Effector memory CD4-positive, alpha-beta T cell (primary cell): ENCODE measurements at places on chromosomes 4 and X.

DNA sequence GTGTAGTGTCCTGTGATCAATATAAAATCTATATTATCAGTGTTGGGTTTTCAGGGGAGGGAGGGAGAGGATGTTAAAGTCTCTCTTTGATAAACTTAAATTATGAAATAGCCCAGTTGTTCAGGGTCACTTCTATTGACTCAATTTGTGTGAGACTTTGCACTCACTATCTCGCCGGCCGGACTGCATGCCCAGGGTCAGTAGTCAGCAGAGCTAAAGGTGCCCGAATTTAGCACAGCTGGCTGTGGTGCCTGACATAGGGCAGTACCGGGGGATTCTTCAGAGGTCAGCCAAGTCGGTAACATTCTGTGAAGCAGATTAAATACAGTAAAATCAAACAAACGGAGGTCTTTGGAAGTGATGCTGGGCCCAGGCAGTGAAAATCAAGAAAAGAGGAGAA is 19.2 kb downstream of the GABRQ start:
- no peak overlapping the region for H3K27ac ChIP-seq
- no peaks in the 10 kb centered on the region for H3K27me3 ChIP-seq
- no peaks in the 10 kb centered on the region for H3K36me3 ChIP-seq
- H3K4me1 ChIP-seq: no peaks in the 10 kb centered on the region

- no peak overlapping the region for H3K27ac ChIP-seq
- no peaks in the 10 kb centered on the region for H3K36me3 ChIP-seq
- H3K4me1 ChIP-seq: no peaks in the 10 kb centered on the region
- H3K4me3 ChIP-seq: no peak overlapping the region
These were observed 539.1 kb upstream of the MAGEB18 start for GRCh38 chrX:25599061-25599460.

DNA sequence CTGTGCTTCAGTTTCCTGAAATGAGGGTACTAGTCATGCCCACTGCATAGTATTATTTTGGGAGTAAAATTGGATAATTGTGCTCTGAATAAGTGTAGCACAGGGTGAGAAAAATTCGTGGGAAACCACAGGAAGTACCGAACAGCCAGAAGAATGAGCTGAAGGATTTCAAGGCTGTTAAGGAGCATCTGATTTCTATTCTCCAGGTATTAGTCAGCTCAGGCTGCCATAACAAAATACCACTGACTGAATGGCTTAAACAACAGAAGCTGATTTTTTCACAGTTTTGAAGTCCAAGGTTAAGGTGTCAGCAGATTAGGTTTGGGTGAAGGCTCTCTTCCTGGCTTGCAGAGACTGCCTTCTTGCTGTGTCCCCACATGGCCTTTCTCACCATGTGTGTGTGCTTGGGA is 41.9 kb downstream of the WWC2 start:
- no peak overlapping the region for H3K27ac ChIP-seq
- no peak overlapping the region for H3K4me3 ChIP-seq
- DNase-seq: no peak
- no peaks in the 10 kb centered on the region for H3K4me1 ChIP-seq

DNA sequence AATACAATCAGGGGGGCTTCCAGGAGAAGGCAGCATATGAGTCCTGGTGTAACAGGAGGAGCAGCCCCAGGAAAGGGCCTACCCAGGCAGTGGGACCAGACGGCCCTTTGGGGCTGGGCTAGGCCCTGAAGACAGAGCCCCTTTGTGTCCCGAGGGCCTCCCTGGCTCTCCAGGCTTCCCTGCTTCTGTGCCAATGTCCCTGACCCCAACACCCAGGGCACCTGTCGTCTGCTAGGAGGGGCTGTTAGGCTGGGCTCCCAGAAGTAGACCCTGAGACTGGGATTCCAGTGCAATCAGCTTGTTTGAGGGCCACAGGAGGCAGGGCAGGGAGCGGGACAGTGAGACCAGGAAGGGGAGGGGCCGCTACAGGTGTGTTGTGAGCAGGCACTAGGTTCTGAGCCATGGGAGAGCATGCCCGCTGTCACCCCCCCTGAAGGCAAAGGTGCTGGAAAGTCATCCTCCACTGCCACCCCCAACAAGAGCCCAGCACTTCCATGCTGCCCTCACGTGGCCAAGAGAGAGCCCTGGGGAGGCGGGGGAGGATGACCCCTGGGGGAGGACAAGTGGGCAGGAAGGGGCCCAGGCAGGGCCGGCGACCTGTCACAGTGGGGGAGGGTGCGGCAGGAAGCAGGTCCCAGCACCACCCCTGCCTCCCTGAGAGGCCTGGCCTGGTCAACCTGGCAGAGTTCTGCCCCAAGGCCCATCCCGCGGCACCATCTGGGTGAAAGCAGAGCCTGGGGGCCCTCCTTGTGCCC is 64.8 kb downstream of the ADRA2C start:
- no peak for DNase-seq
- no peaks in the 10 kb centered on the region for H3K27me3 ChIP-seq

DNA sequence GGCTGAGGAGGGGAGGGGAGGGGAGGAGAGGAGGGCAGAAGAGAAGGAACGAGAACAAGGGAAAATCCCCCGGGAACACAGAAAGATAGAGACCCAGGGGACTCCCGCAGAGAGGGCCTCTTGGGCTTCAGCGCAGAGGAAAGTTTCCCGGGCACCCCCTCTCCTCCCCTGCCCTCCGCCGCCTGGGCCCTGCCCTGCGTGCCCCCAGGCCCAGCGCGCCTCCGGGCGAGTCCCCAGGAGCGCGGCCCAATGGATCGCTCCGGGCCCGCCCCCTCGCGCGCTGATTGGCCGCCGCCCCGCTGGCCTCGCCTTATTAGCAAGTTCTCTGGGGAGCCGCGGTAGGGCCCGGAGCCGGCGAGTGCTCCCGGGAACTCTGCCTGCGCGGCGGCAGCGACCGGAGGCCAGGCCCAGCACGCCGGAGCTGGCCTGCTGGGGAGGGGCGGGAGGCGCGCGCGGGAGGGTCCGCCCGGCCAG is at the start of gene MSX1:
MSX1 (plus strand) TSS at position 341 of the 474 bp plus-strand sequence. CDS start 235 bp downstream, outside the sequence.
- H3K4me3 ChIP-seq: peak within 1 kb of the TSS; percentile 52
- H3K36me3 ChIP-seq: no peaks in the 10 kb centered on the region
- DNase-seq: peak; percentile 9
- H3K27ac ChIP-seq: no peak within 1 kb of the TSS
- peaks cover 84% of the 10 kb centered on the region for H3K27me3 ChIP-seq

GRCh38 chrX:115560211-115560977 is 580 bp upstream of the PLS3 start:
- H3K27ac ChIP-seq: no peak overlapping the region
- H3K4me3 ChIP-seq: no peak overlapping the region
- H3K4me1 ChIP-seq: no peaks in the 10 kb centered on the region
- no peaks in the 10 kb centered on the region for H3K36me3 ChIP-seq
- H3K27me3 ChIP-seq: no peaks in the 10 kb centered on the region
- DNase-seq: no peak

DNA sequence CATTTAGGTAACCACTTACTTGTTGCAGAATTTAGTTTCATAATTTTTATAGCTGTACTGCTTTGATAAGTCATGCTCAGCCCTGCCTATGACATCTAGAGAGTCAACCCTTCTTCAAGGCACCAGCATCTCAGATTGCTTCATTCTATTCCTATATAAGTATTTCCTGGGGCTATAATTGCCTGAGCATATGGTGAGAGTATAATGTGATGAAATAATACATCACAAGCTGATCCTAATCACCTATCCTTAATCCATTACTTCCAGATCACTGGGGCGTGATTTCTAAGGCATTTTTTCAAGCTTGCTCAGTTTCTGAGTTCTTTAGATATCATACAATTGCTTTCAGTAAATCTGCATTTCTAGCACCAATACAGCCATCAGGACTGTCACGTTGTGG is 200.0 kb upstream of the NPY2R start:
- no peaks in the 10 kb centered on the region for H3K36me3 ChIP-seq
- no peaks in the 10 kb centered on the region for H3K4me1 ChIP-seq
- no peak overlapping the region for H3K27ac ChIP-seq
- no peaks in the 10 kb centered on the region for H3K27me3 ChIP-seq
- no peak for DNase-seq

DNA sequence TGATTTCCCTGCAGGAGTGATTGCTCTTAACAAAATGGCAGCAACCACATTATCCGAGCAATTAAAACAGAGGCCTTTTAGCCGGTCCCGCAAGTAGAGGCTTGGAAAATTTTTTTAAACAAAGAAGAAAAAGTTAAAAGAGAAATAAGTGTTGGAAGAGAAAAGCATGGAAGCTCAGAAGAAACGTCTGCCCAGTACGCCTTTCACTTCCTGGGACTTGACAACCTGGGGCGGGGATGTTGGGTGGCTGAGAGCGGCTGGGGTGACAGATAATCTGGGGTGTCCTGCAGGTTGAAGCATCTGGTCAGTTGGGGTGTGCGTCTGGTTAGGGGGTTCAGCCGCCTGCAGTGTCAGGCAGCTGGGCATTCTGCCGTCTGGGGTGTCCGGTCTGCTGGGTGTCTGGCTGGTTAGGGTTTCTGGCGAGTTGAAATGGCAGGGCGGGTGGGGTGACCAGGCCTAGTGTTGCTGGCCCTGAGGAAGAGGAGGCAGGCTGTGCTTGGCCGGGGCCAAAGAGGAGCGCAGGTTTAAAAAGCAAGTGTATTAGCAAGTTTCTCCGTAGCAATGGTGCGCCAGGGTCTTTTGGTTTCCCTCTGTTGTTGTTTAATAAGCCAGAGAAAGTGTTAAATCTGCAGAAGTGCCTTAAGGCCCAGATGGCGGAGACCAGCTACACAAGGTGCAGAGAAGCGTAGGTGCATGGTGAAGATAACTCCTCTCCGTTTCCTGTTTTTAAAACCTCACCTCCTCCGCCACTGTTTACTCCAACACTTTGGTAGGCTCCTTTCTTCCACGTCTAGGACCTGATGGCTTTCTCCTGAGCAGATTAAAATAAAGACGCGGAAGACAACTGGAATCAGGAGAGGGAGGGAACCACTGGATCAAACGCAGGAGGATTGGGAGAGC is 5.6 kb downstream of the HAND2 start:
- peaks cover 91% of the 10 kb centered on the region for H3K27me3 ChIP-seq
- no peaks in the 10 kb centered on the region for H3K36me3 ChIP-seq
- no peak overlapping the region for H3K4me3 ChIP-seq

- no peaks in the 10 kb centered on the region for H3K27me3 ChIP-seq
- no peak overlapping the region for H3K27ac ChIP-seq
- no peaks in the 10 kb centered on the region for H3K4me1 ChIP-seq
- no peak for DNase-seq
- no peaks in the 10 kb centered on the region for H3K36me3 ChIP-seq
These were observed 36.9 kb downstream of the RP2 start for GRCh38 chrX:46873746-46874145.

DNA sequence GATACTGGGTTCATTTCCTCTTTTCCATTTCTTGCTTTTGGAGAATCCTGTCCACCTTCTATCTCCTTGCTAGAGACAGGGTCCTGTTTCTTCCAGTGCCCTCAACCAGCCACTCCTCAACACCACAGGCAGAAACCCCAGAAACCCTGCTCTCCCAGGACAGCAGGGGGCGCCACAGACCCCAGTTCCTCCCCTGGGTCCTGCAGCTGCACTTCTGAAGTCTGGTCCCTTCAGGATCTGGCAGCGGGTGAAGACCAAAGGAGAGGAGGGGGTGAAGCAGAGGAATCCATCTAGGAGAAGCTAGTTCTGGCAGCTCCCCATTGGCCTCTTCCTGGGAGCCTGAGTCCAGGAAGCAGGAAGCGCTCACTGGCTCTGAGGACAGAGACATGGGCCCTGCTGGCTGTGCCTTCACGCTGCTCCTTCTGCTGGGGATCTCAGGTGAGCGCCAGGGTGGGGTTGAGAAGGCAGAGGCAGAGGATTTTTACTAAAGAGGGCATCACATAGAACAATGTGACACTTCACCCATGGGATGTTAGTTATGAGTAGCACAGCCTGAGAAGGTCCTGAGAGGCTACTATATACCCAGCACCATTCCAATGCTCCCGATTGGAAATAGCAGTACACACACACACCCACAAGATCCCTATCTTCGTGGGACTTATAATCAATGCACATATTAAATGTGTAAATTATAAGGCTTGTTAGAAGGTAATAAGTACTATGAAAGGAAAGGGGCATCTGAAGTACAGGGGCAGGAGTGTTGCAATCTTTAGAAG is at the start of gene PRSS48:
PRSS48 (plus strand) TSS at position 375 of the 776 bp plus-strand sequence; CDS start at position 387, 12 bp downstream.
- H3K4me1 ChIP-seq: no peaks in the 10 kb centered on the region
- no peak for DNase-seq
- H3K36me3 ChIP-seq: no peaks in the 10 kb centered on the region

GRCh38 chr4:81152839-81153713 is 61.9 kb downstream of the PRKG2 start:
- no peaks in the 10 kb centered on the region for H3K4me1 ChIP-seq
- H3K27me3 ChIP-seq: no peaks in the 10 kb centered on the region
- H3K4me3 ChIP-seq: no peak overlapping the region

DNA sequence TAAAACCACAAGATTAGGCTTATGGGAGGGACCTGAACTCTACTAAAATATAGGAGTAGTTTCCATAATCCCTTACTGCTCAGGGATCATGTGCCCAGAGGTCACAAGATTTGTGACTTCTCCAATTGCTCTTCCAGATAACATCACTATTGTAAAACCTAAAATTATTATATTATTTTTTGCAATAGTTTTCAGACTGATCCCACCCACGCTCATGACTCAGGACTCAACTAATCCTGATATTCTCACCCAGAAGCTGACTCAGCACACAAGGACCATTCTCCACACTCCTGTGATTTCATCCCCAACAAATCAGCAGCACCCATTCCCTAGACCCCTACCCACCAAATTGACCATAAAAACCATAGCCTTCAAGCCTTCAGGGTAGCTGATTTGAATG is 24.0 kb upstream of the RPL34 start:
- no peak overlapping the region for H3K4me3 ChIP-seq
- no peak overlapping the region for H3K27ac ChIP-seq
- no peaks in the 10 kb centered on the region for H3K27me3 ChIP-seq

DNA sequence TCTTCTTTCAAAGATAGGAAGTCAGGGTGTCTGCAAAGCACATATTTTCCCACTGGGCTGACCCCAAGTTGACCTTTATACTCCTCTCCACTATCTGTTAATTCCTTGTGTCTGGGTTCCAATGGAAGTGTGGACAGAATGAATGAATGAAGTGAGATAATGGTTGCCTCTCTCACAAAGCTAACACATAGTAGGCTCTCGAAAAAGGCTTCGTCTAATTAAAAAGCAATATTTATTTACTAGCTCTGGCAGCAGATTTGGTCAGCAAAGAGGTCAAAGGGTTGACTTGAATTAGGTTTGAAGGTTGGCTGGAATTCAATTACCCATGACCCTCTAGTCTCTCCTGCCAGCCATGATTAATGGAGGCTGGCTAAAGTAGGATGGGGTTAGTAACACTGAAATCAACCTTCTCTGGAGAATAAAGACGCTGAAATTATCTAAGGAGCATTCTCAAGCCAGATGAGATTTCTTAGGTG is 280.3 kb upstream of the KLF3 start:
- DNase-seq: no peak
- H3K4me3 ChIP-seq: no peak overlapping the region
- H3K36me3 ChIP-seq: no peaks in the 10 kb centered on the region

DNA sequence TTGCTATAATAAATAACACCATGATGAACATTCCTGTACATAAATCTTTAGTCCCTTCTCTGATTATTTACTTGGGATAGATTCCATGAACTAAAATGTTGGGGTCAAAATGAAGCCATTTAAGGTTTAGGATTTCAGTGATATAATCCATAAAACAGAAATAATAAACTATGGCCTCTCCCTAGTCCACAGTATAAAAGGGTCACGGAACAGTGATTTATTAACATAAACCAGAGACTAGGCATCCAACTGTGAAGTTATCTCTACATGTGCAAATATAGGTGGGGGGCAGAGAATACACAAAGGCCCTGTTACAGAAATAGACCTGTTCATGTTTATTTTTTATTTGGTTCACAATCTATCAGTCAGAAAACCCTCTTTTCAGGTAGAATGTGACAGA is 499.1 kb upstream of the SLIT2 start:
- H3K27ac ChIP-seq: no peak overlapping the region
- no peak overlapping the region for H3K4me3 ChIP-seq
- no peaks in the 10 kb centered on the region for H3K36me3 ChIP-seq
